Fibroblast of pulmonary artery (primary cell): ENCODE measurements at places on chromosomes 7 and 10.

DNA sequence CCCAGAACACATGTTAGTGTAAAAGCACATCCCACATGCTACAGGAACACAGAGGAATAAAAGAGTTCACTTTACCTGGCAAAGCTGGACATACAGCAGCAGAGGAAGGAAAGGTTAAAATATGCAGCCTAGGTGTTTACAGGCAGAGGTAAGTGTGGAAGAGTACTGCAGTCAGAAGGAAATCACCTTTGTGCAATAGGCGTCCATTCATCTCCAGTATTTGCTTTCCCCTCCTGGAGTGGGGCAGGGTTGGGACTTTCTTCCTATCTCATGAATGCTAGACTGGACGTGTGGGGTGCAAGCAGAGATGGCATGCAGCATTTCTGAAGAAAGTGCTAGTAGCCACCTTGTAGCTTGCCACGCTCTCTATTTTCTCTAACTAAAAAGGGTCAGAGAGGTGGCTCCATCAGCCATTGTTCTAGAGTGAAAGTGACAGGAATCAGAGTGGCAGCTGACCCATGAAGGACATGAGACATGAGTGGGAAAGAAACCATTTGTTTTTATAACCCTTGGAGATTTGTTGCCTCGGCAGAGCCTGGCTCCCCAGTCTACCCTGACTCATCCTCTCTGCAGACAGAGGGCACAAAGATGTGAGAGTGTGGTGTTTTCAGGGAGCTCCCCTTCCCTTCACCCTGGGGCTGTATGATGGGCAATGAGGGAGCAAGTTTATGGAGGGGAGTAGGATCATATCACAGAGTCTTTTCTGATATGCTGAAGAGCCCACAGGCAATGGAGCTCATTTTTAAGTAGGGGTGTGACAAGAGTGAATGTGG lies 101.2 kb upstream of the SEC61G start:
- DNase-seq = no peak

DNA sequence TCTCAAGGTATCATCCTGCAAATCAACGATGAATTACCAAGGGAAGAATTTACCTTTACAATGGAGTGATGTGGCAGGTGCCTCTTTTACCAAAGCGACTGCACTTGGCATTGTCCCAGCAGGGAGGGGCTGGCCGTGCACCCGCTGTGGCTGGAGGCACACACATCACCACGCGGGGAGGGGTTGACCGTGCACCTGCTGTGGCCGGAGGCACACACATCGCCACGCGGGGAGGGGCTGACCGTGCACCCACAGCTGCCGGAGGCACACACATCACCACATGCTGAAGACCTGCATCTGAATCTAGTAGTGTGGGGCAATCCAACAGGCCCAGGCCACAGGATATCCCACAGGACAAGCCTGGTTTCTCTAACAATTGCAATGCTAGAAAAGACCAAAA lies 493.5 kb downstream of the DNAJB6 start:
- DNase-seq = no peak

GRCh38 chr7:83451501-83452045 lies 197.4 kb downstream of the SEMA3E start:
- DNase-seq = no peak

DNA sequence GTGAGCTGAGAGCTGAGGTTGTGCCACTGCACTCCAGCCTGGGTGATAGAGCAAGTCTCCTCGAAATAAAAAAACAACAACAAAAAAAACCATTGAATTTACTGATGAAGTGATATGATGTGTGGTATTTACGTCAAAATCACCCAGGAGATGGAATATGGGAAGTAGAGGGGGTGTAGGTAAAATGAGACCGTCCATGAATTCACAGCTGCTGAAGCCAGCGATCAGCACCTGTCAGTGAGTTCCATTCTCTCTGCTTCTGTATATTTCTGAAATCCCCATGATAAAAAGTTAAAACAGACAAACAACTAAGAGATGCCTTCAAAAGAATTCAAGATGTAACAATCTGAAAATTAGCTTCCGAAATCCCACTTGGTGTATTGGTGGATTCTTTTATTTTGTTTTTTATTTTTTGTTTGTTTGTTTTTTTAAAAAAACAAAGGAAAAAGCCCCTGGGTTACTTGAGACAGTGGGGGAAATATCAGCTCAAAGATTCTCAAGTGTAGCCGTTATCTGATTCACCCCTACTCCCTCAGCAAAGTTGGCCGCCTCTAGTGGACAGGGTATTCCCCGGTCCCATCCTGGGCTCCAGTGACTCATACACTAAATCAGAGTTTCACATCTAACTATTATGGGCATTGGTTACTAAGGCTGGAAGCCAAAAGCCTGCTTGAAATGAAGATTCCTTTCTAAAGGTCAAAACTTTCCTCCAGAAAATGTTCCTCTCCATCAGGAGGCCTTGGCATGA lies 76.4 kb downstream of the MAP3K8 start:
- peak; percentile 62 for DNase-seq

- peak; percentile 47 for DNase-seq
Measured at GRCh38 chr7:44101966-44102845, 1.9 kb upstream of the AEBP1 start.

DNA sequence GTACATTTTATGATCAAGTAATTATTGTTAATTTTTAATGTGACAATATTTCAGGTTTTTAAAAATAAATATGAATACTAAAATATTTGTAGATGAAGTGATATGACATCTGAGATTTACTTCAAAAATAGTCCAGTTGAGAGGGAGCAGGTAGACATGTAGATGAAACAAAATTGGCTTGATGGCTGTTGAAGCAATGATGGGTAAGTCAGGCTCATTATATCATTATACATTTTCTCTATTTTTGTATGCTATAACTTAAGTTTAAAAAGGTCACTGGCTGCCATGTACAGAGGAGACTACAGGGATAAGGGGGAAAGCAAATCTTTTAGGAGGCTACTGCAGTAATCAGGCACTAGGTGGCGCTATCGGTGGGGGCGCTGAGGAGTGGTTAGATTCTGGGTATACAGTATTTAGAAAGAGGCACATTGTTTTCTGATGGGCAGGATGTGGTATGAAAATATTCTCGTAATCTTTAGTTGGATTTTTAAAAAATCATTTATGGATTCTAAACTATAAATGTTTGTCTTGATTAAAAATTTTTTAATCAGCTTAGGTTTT lies 189.8 kb upstream of the IMMP2L start:
- peak; percentile 78 for DNase-seq

- DNase-seq = no peak
Measured at GRCh38 chr10:20271490-20271889, 455.3 kb downstream of the PLXDC2 start.

DNA sequence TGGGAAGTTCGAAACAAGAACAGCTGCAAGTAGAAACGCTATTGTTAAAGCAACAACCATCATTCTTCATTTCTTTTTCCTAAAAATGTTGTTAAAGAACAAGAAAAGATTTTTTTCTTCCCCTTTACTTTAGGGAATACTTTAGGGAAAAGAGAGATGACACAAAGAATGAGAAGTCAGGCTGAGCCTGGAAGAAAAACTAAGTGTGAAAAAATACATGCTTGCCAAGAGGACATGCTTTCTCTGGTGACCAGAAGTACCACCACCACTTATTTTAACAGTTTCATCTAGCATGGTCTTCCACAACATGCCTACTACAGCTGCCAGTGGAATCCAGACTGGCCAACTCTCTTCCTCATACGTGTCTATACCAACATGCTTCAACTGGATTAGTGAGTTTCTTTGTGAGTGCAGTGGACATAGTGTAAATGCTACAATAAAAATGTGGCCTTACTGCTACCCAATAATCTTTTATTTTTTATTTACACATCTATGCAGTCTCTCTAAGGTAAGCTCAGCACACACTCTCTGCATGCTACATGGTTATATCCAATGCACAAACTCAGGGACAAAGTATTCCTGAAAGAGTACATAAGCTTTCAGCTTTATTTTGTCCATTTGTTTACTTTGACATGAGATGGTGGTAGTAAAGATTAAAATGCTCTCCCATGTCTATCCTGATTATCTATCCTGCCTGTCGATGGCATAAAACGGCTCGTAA lies 196.2 kb downstream of the TAX1BP1 start:
- no peak for DNase-seq

- no peak for DNase-seq
Measured at GRCh38 chr7:31991846-31992245, 78.4 kb downstream of the PDE1C start.

- no peak for DNase-seq
Measured at GRCh38 chr10:132311338-132311939, 3.7 kb upstream of the STK32C start.

DNA sequence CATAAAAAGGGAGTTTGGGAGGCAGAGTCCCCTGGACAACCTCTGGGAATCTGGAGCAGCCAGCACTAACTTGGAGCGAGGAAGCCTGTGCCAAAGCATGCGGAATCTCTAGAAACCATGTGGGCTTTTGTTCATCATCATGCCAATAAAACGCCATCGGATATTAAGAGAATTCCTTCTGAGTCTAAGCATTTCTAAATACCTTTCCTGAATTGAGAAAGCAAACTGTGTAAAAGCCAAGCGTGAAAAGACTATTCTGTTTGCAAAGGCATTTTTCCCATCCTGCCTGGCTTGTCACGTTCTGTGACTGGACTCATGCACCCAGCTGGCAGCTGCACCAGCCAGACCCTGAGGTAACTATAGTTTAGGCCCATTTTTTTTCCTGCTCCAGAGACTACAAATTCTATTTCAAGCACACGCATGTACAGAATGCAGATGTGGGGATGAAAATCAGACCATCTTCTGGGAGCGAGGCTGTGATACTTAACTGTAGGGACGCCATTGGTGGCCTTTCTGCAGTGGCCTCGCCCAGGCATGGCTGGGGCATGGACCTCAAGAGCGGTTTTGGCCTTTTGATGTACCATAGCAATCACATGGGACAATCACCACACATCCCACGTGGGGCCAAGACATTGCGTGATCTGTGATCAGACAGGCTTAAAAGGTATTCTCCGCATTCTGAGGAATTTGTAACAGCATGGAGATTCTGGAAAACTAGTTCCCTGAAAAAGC lies 218.9 kb downstream of the KIAA1217 start:
- no peak for DNase-seq

- DNase-seq = no peak
Measured at GRCh38 chr10:91111060-91111459, 109.4 kb upstream of the PCGF5 start.

GRCh38 chr7:106039486-106040060 lies 72.5 kb downstream of the SYPL1 start:
- DNase-seq = peak; percentile 69

DNA sequence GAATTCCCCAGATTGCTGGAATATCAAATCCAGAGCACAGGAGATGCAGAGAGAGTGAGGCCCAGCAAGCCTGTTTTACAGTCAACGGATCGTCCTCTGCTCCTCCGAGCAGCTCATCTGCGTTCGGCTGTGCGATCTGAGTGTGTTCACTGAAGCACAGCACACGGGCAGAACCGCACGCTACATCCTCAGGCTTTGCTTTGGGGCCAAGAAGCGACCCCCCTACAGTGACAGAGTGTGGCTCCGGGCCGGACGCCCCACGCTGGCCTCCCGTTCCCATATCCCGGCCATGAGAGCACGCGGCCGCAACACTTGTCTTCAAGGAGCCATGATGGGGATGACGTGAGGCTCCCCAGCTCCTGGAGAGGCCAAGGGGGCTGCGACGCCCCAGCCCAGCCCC lies 431.4 kb downstream of the DNAJB6 start:
- DNase-seq = no peak

DNA sequence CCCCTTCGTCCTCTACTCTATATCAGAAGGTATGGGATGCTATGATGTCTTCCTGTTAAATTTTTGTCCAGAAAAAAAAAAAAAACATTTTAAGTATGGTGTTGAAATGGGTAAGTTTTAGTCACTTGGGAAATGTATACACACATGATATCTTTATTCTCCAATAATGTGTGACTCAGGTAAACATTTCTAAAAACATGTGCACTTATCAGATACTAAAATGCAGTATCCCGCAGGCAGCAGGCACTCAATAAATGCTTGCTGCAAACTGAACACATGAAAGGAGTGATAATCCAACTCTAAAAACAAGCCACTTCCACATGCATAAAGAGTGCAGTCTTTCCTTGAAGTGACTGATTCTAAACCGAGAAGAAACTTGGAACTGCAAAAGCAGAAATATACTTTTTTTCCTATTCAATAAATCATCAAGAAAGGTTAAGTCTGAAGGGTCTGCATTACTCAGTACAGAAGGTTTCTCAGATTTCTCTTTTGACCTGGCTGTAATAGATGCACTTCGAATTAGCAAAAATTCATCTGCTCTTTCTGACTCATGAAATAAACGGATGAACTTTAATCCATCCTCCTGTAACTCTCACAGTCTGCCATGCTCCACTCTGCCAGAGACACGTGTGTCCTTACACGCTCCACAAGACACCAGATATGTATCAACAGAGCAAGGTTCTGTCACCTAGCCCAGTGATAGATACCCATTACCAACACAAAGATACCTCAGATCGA lies 84.0 kb downstream of the HIPK2 start:
- DNase-seq = no peak

GRCh38 chr10:104910712-104911111 lies 269.6 kb downstream of the SORCS3 start:
- DNase-seq = no peak

- DNase-seq = no peak
Measured at GRCh38 chr7:139651914-139652313, 125.9 kb downstream of the HIPK2 start.

DNA sequence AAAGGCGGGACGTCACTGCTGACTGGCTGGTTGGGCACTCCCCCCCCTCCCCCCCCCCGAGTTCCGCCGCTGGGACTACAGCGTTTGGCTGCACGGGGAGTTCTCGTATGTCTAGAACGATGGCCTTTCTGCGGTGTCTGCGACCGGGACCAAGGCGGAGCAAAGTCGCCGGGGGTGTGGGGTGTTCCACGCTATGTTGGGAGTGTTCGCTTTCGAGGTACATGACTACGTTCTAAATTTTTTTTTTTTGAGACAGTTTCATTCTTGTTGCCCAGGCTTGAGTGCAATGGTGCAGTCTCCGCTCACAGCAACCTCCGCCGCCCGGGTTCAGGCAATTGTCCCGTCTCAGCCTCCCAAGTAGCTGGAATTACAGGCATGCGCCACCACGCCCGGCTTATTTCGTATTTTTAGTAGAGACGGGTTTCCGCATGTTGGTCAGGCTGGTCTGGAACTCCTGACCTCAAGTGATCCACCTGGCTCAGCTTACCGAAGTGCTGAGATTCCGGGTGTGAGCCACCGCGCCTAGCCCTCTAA lies 573 bp upstream of the IDI1 start:
- DNase-seq = no peak

- no peak for DNase-seq
Measured at GRCh38 chr10:9294132-9294663, 1239.7 kb downstream of the GATA3 start.

GRCh38 chr7:28293527-28293835 lies 112.9 kb upstream of the JAZF1 start:
- no peak for DNase-seq

- no peak for DNase-seq
Measured at GRCh38 chr7:876972-877311, 588 bp downstream of the GET4 start.
